Right cardiac atrium (tissue), 5 donors: ENCODE measurements at places on chromosomes 11 and 22. TPM values are rescaled to one million over a fixed set of nuclear protein-coding genes. Genes with fewer than 3 reads are reported as not detected.

Gene GALNT18
- total RNA-seq, result 21.0 TPM

Gene TBX1
- 1.4 TPM for total RNA-seq

Gene GLB1L2
- 1.4 TPM for total RNA-seq

Gene KRTAP5-7
- not detected for total RNA-seq
